ENCODE measurements at places on chromosomes 5 and 9.

GRCh38 chr9:77851882-77852595, 179.6 kb downstream of the GNAQ start:
- peak; percentile 66 for DNase-seq

GRCh38 chr5:96344678-96345577, 88.1 kb downstream of the PCSK1 start:
- peak; percentile 88 for DNase-seq

- DNase-seq = no peak
These were observed 6.0 kb upstream of the SLC2A6 start for GRCh38 chr9:133484671-133485437.

DNA sequence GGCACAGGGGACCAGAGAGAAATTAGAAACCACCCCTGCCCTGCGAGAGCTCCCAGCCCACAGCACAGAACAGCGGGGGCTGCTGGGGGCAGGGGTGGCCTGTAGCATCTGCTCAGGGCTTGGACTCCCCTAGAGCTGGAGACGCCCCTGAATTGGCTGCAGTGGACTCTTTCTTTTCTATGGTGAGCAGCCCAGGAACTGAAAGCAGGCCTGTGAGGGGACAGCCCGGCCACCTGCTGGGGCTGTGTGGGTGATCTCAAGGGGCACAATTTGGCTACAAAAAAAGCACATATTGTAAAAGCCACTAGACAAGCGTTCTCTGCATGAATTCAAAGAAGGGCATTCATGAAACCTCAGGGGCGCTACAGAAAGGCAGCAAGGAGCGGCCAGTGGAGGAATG, 57.5 kb upstream of the ICE1 start:
- no peak for DNase-seq

- DNase-seq = no peak
These were observed 399.8 kb upstream of the PIK3R1 start for GRCh38 chr5:67815455-67816391.

- DNase-seq = peak; percentile 60
These were observed 44.5 kb upstream of the DPYSL3 start for GRCh38 chr5:147554261-147554817.

- no peak for DNase-seq
These were observed 366.2 kb upstream of the GRAMD2B start for GRCh38 chr5:126056851-126057622.

GRCh38 chr5:22896152-22896551, 43.0 kb upstream of the CDH12 start:
- DNase-seq = no peak

DNA sequence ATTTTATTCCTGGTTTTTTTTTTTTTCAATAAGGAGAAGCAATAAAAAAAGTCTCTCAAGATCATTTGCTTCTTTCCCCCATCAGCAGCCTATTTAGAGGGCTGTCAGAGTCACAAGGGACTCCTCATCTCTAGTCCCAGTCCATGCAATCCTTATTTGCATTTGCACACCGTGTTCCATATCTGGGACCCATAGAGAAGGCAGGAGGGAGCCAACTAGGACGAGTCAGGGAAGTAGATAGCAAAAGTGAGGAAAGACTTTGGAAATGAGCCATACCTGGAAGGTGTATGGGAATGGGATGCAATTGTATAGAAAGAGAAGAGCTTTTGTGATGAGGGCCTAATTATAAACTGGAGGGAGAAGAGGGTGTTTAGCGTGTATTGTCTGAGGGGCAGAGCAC, 160.0 kb downstream of the PIK3R1 start:
- no peak for DNase-seq

DNA sequence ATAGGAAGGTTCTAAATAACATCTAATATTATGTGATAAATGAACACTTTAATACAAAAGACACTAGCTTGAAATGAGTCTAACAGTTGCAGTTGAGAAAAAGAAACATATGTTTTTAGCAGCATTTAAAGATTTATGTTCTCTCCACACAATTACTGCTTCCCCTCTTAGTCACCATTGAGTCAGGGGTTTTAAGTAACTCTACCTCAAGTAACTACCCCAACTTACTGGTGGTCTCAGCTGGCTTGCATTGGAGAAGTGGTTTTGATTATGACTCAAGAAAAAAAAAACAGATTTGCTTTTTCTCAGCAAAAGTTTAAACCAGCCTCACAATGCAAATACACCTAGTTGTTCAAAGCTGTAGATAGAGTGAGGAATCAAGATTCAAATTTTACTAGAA, 1216.5 kb upstream of the CDH9 start:
- DNase-seq = no peak

DNA sequence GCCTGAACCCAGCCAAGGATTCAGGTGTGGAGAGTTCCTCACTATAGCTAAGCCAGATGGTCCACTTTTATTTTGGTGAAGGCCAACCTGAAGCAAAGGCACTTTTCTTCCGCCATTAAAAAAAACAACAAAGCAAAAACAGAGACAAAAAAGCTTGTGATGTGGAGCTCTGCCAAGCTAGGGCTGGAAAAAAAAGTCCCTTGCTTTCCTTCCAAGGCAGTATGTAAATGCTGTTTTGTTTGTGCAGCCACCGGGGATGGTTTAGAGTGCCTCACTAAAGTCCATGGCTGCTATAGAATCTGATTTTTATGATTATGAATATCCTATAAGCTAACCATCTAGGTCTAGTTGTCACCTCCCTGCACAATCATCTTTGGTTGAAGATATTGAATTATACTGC, 14.9 kb downstream of the MEGF10 start:
- no peak for DNase-seq

- peak; percentile 89 for DNase-seq
These were observed 292.0 kb downstream of the FANCC start for GRCh38 chr9:95025213-95026147.

GRCh38 chr9:109264877-109265587, 55.8 kb downstream of the EPB41L4B start:
- DNase-seq = no peak

- no peak for DNase-seq
These were observed 7.8 kb upstream of the DDX41 start for GRCh38 chr5:177524539-177524900.

DNA sequence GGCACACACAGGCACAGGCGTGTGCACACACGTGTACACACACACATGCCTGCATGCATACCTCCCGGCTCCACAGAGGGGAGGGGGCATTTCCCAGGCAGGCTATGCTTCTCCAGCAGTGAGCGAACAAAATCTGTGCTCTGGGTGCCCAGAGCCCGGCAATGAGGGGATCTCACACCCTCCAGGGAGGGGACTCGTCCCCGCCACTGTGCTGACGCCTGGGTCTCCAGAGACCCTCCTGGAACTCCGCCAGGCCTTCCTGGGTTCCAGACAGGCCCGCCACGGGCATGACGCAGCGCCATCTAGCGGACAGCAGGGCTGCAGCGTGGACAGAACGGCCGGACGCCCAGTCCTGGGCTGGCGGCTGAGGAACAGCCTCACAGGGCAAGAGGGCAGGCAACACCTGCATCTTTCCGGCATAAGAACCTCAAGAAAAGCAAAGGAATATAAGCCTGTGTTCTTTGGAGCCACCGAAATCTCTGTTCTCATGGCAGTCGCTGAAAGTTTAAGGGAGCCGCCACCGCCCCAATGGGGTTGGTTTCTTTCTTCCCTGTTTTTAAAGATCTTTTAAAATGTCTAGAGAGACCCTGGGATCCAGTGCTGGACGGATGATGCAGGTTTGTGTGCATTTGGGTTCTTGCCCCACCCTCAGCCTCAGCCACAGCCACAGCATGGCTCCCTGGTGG, 135.6 kb upstream of the PPP1R26 start:
- peak; percentile 11 for DNase-seq

DNA sequence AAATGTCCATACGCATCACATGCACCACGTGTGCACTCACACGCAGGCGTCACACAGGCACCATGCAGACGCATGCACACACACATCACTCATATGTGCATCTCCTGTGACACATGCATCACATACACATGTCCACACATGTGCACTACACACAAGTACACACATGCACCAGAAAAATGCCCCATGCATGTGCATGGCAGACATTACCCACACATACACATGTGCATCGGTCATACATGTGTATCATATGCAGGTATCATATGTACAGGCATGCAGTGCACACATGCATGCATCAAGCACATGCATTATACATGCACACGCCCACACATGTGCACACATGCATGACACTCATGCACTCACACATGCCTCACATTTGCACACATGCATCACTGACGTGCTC, 26.1 kb downstream of the ADAMTS2 start:
- DNase-seq = no peak

DNA sequence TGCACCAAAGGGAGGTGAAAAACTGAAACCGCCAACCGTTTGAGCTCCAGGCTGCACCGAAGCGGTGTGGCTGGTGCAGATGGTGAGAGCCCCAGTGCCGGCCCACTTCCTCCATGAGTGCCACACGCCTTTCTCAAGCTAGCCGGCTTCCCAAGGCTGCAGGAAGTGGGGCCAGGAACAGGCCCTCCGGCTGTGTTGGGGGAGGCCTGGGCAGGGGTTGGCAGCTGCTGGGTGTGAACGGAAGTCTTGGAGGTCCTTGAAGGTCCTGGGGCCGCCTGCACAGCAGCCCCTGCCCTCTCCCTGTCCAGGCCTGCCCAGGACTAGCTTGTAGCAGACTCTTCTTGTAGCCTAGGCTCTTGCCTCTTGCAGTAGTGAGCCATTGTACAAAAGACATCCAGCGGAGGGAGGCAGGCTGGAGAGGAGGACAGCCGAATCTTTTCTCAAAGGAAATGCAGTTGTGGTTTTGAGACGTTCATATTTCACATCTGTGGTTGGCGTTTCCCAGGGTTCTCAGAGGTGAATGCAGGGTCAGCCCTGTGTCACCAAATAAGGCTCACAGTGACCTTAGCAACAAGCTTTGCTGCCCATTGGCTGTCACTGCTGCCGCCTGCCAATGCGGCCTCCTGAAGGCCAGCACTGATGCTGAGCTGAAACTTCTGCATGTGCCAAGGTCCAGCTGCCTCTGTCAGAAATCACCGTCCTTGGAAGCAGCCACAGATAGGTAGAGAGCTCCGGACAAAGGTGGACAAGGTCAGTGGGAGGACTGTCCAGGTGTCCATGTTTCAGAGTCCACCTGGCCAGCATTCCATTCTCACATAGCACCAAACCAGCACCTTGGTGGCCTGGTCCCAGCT, 23.9 kb downstream of the IRF1 start:
- peak; percentile 79 for DNase-seq

DNA sequence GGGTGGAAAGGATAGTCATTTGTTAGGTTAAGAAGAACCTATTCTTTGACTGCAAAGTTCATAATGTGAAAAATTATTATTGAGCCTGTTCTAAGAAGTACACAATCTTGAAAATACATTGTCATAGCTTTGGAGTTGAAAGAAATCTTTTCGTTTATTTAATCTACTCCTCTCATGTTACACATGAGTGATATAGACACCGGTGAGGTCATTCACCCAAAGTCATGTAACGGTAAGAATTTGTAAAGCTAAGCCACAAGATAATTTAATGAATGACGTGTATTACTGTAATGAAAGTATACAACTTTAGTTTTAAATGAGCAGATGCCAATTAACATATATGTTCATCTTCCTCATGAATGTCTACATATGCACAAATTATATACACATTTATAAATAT, 284.1 kb upstream of the PDE4D start:
- DNase-seq = no peak

DNA sequence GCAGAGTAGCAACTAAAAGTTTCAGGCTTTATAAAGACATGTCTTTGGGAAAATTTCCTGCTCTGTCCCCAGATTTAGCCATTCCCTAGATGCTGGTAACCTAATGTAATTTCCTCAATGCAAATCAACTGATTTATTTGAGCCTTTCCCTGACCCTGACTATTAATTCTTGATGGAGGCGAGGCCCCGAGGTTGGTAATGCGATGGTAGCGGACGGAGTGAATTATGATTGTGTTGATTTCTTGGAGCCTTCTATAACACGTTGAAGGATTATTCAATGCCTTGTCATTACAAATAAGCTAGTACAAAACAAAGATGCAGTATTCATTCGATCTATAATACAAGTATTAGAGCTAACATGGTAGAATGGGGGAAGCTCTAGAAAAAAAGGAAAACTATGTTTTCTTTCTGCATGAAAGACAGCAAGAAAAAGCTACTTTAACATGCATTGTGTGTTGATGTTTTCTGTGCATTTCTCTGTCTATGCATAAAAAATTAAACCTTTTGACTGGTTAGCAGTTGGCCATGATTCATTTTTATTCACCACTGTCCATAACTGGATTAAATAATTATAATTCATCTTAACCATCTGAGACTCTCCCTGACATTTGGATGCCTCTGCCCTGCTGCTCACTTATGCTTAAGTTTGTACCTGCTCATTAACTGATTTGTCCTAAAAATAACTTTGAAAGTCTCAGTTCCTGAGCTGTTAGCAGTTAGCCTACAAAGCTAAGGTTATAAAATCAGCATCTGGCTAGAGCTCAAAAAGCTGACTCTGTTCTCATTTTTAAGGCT, 490.2 kb upstream of the NUDT12 start:
- no peak for DNase-seq

DNA sequence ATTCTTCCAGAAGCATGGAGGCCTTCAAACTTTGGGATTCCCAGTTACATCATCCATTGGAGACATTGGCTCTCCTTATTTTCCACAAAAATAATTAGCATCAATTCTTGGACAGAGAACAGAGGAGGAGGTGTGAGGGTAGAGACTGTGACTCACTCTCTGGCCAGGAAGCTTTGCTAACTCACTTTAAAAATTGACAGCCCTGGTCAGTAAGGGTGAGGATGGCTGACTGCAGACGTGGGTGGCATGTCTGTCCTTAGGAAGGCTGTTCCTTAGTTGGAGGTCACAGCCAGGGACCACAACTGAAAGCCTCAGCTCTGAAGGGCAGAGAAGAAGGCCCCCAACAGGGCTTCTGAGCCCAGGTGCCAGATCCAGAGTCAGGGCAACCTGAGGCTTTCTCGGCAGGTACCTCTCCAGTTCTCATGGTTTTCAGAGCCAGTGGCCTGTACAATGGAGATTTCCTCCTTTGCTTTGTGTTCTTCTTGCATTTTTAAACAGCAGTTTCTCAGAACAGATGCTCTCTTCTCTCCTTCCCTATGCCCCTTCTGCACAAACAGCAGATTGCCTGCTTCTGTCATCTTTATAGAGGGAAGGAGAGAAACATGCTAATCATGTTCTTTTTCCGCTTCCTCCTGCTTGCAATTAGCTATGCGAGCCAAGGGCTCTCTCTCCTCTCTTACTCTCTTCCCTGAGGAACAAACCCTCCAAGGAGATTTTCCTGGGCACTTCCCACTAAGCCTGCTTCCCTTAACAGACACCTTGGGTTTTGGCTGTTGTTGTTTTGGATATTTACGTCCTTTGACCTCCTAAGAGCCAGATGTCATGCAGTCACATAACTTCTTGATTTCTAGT, 92.5 kb upstream of the ZNF366 start:
- peak; percentile 59 for DNase-seq

DNA sequence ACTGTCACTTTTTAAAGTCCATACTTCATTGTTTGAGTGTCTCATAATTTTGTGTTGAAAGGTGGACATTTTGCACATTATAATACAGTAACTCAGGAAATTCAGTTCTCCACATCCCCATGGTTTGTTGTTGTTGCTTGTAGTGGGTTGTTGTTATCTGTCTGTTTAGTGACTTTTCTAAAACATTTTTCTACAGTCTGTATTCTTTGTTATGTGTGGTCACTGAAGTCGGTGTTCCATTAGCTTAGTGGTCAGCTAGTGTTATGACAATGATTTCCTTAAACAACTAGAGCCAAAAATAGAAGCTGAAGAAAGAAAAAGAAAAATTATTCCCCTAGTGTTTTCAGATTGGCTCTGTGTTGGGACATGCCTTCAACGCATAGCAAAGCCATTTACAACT, 5.6 kb upstream of the IL33 start:
- DNase-seq = no peak

Measured in endothelial cell of umbilical vein (primary cell).